Naive B cell (primary cell): ENCODE measurements at places on chromosomes 11 and 22.

- no peaks in the 10 kb centered on the region for H3K4me1 ChIP-seq
- no peak for DNase-seq
- no peaks in the 10 kb centered on the region for H3K27me3 ChIP-seq
- no peaks in the 10 kb centered on the region for H3K36me3 ChIP-seq
- no peak overlapping the region for H3K4me3 ChIP-seq
- no peak overlapping the region for H3K27ac ChIP-seq
These were observed 756.8 kb downstream of the NTM start for GRCh38 chr11:132126973-132127899.

DNA sequence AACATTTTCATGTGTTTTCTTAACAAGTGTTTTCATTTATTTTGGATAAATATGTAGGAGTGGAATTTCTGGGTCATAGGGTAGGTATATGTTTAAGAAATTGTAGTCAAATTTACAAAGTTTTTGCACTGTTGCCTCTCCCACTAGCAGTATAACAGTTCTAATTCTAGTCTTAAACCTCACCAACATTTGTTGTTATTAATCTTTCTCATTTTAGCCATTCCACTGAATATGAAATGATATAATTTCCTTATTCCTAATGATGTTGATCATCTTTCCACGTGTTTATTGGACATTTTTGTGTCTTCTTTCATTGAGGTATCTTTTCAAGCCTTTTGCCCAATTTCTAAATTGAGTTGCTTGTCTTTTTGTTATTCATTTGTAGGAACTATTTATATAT lies 62.0 kb downstream of the C11orf91 start:
- DNase-seq: no peak
- H3K4me1 ChIP-seq: no peaks in the 10 kb centered on the region
- no peaks in the 10 kb centered on the region for H3K36me3 ChIP-seq
- H3K27ac ChIP-seq: no peak overlapping the region
- no peak overlapping the region for H3K4me3 ChIP-seq

GRCh38 chr11:118885831-118886565 lies 2.3 kb downstream of the CXCR5 start:
- no peak for DNase-seq
- H3K4me3 ChIP-seq: peak overlapping the region; percentile 98
- no peaks in the 10 kb centered on the region for H3K27me3 ChIP-seq
- peak overlapping the region; percentile 98 for H3K27ac ChIP-seq
- peaks cover 46% of the 10 kb centered on the region for H3K36me3 ChIP-seq
- peaks cover 84% of the 10 kb centered on the region for H3K4me1 ChIP-seq

GRCh38 chr11:95093548-95093947 lies 3.9 kb downstream of the ENDOD1 start:
- H3K27ac ChIP-seq: no peak overlapping the region
- H3K36me3 ChIP-seq: no peaks in the 10 kb centered on the region
- H3K4me1 ChIP-seq: peaks cover 84% of the 10 kb centered on the region
- DNase-seq: no peak

GRCh38 chr11:118923721-118924587 lies 1.8 kb downstream of the BCL9L start:
- DNase-seq: no peak
- H3K4me1 ChIP-seq: peaks cover 68% of the 10 kb centered on the region
- H3K27me3 ChIP-seq: peaks cover 5% of the 10 kb centered on the region
- peak overlapping the region; percentile 90 for H3K4me3 ChIP-seq
- peaks cover 10% of the 10 kb centered on the region for H3K36me3 ChIP-seq

DNA sequence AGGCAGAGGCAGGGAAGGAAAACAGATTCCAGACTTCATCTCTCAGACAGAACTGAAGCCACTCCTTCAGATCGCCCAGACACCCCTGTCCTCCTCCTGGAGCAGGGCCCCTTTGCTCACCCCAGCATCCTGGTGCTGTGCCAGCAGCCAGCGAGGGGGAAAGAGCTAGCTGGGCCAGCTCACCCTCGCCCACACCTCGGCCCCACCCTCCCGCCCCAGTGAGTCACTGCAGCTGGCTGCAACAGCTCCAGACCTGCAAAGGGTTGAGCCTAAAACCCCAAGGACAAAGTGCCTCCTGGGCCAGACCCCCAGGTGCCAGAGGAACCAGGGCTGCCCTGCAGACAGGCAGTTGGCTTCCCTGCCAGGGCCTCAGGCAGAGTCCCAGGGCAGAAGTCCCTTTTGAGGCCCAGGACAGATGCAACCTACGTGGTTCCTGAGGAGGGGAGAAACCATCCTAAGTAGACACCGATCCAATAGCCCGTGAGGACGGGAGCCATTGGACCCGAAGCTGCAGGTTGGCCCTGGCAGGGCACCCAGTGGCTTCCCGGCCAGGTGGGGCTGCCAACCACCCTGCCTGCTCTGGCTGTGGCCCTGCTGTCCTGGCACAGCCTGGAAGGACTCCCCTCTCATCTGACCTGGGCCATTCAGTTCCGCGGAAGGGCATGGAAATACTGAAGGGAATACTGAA lies 7.2 kb downstream of the AHNAK start:
- peak overlapping the region; percentile 58 for H3K4me3 ChIP-seq
- H3K4me1 ChIP-seq: peaks cover 65% of the 10 kb centered on the region
- H3K36me3 ChIP-seq: peaks cover 5% of the 10 kb centered on the region
- no peaks in the 10 kb centered on the region for H3K27me3 ChIP-seq
- peak overlapping the region; percentile 88 for H3K27ac ChIP-seq

GRCh38 chr11:114348200-114349191 lies 51.8 kb downstream of the C11orf71 start:
- peak; percentile 24 for DNase-seq
- H3K27me3 ChIP-seq: peaks cover under 1% of the 10 kb centered on the region
- H3K4me3 ChIP-seq: no peak overlapping the region

GRCh38 chr11:66855574-66856495 lies 1.0 kb upstream of the LRFN4 start:
- H3K4me3 ChIP-seq: peak overlapping the region; percentile 93
- peaks cover 18% of the 10 kb centered on the region for H3K4me1 ChIP-seq
- peak; percentile 81 for DNase-seq

DNA sequence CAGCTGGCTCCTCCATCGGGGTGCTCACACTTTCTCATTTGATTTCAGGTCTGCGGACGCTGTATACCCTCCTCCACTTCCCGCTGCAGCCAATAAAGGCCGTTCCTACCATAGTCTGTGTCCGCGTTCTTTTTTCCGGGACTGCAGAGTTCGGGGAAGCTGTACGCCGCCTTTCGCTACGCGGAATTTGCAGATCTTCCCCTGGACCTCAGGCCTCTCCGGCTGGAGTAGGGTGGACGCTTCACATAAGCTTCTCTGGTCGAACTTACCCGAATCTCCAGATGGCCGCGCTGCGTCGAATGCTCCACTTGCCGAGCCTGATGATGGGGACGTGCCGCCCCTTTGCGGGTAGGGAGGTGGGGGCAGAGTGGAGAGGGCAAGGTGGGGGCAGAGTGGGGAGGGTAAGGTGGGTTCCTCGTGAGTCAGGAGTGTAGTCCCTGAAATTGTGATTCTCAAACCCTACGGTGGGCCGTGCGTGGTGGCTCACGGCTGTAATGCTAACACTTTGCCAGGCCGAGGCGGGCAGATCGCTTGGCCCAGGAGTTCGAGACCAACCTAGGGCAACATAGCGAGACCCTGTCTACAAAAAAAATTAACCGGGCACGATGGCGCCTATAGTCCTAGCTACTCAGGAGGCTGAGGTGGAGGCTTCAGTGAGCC lies 617 bp downstream of the CSKMT start:
- peak overlapping the region; percentile 97 for H3K4me3 ChIP-seq
- DNase-seq: peak; percentile 37
- H3K4me1 ChIP-seq: peaks cover 26% of the 10 kb centered on the region

- H3K27me3 ChIP-seq: no peaks in the 10 kb centered on the region
- no peak overlapping the region for H3K4me3 ChIP-seq
- no peaks in the 10 kb centered on the region for H3K36me3 ChIP-seq
- no peak for DNase-seq
- peaks cover 66% of the 10 kb centered on the region for H3K4me1 ChIP-seq
These were observed 6.0 kb downstream of the ACO2 start for GRCh38 chr22:41474872-41475451.

DNA sequence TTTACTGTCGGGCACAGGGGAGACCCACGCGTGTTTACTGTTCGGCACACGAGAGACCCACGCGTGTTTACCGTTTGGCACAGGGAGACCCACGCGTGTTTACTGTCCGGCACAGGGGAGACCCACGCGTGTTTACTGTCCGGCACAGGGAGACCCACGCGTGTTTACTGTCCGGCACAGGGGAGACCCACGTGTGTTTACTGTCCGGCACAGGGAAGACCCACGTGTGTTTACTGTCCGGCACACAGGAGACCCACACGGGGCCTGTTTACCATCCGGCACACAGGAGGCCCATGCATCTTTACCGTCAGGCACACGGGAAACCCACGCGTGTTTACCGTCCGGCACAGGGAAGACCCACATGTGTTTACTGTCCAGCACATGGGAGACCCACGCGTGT lies 525.1 kb downstream of the BRD1 start:
- H3K27me3 ChIP-seq: peaks cover 29% of the 10 kb centered on the region
- no peaks in the 10 kb centered on the region for H3K4me1 ChIP-seq
- no peak for DNase-seq
- no peaks in the 10 kb centered on the region for H3K36me3 ChIP-seq
- no peak overlapping the region for H3K27ac ChIP-seq
- H3K4me3 ChIP-seq: no peak overlapping the region

DNA sequence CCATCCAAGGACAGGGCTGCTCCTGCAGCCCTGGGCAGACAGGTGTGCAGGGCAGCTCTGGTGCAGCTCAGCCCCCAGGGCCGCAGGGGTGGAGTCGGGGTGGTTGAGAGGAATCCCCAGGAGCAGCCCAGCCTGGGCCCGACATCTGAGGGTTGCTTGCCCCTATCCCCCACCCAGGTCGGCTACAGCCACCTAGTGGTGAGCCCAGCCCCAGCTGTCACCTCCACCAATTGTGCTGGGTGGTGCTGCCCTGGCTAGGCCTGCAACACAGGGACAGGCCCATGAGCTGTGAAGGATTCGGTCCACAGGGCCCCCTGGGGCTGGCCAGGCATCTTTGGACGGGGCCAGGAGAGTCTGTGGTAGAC lies 29.6 kb downstream of the RTN4R start:
- peak; percentile 39 for DNase-seq
- H3K36me3 ChIP-seq: no peaks in the 10 kb centered on the region
- peaks cover 12% of the 10 kb centered on the region for H3K4me1 ChIP-seq
- no peak overlapping the region for H3K27ac ChIP-seq

DNA sequence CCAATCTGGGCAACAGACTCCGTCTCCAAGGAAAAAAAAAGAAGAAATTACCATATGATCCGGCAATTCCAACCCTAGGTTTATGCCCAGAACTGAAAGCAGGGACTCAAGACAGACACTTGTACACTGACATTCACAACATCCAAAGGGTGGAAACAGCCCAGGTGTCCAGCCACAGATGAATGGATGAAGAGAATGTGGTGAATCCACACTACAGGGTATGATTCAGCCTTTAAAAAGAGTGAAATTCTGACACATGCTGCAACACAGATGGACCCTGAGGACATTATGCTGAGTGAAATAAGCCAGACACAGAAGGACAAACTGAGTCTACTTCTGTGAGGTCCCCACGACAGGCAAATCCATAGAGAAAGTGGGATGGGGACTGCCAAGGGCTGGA lies 43.9 kb downstream of the SGSM3 start:
- DNase-seq: no peak
- H3K27me3 ChIP-seq: no peaks in the 10 kb centered on the region
- H3K4me1 ChIP-seq: peaks cover 78% of the 10 kb centered on the region
- peak overlapping the region; percentile 87 for H3K4me3 ChIP-seq

- peaks cover 9% of the 10 kb centered on the region for H3K27me3 ChIP-seq
- no peak overlapping the region for H3K27ac ChIP-seq
- no peaks in the 10 kb centered on the region for H3K36me3 ChIP-seq
These were observed 369.2 kb upstream of the NARS2 start for GRCh38 chr11:78943841-78944240.

- H3K27ac ChIP-seq: no peak overlapping the region
- H3K36me3 ChIP-seq: peaks cover 15% of the 10 kb centered on the region
- peaks cover 37% of the 10 kb centered on the region for H3K4me1 ChIP-seq
- H3K27me3 ChIP-seq: no peaks in the 10 kb centered on the region
- no peak overlapping the region for H3K4me3 ChIP-seq
- DNase-seq: no peak
These were observed 115.2 kb downstream of the DDX10 start for GRCh38 chr11:108780119-108780518.

GRCh38 chr22:30286813-30287647 lies 2.3 kb downstream of the CASTOR1 start:
- peak overlapping the region; percentile 33 for H3K27ac ChIP-seq
- H3K4me3 ChIP-seq: no peak overlapping the region
- peaks cover 35% of the 10 kb centered on the region for H3K4me1 ChIP-seq
- no peaks in the 10 kb centered on the region for H3K36me3 ChIP-seq
- no peaks in the 10 kb centered on the region for H3K27me3 ChIP-seq
- DNase-seq: peak; percentile 81

DNA sequence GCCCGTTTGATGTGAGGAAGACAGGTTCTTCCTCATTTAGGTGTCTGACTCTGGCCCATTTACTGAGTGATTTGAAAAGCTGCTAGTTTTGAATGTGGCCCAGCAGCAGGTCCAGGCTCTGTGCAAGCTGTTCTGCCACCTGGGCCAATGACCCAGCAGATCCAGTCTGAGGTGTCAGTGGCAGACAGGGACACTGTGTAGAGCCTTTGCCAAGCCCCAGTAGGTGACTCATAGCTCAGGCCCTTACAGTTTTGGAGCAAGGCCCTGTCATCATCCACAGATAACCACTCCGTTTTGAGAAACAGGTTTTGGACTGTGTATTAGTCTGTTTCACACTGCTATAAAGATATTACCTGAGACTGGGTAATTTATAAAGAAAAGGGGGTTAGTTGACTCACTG lies 23.9 kb downstream of the TSPAN32 start:
- no peak overlapping the region for H3K27ac ChIP-seq
- H3K36me3 ChIP-seq: peaks cover 5% of the 10 kb centered on the region
- H3K4me3 ChIP-seq: no peak overlapping the region
- DNase-seq: no peak
- H3K4me1 ChIP-seq: no peaks in the 10 kb centered on the region

GRCh38 chr11:14340721-14341120 lies 18.3 kb downstream of the RRAS2 start:
- H3K27me3 ChIP-seq: no peaks in the 10 kb centered on the region
- peaks cover 16% of the 10 kb centered on the region for H3K36me3 ChIP-seq
- no peak for DNase-seq
- peaks cover 86% of the 10 kb centered on the region for H3K4me1 ChIP-seq
- H3K27ac ChIP-seq: peak overlapping the region; percentile 86

- no peaks in the 10 kb centered on the region for H3K36me3 ChIP-seq
- H3K27ac ChIP-seq: no peak overlapping the region
- H3K27me3 ChIP-seq: no peaks in the 10 kb centered on the region
- no peak overlapping the region for H3K4me3 ChIP-seq
- H3K4me1 ChIP-seq: no peaks in the 10 kb centered on the region
- DNase-seq: no peak
These were observed 752.7 kb downstream of the METTL15 start for GRCh38 chr11:28860893-28861292.

- no peaks in the 10 kb centered on the region for H3K4me1 ChIP-seq
- no peak overlapping the region for H3K27ac ChIP-seq
- no peak for DNase-seq
- no peak overlapping the region for H3K4me3 ChIP-seq
- peaks cover 19% of the 10 kb centered on the region for H3K27me3 ChIP-seq
These were observed 33.7 kb downstream of the SHISAL1 start for GRCh38 chr22:44279069-44279360.
